ENCODE measurements at places on chromosomes 6 and 20.

DNA sequence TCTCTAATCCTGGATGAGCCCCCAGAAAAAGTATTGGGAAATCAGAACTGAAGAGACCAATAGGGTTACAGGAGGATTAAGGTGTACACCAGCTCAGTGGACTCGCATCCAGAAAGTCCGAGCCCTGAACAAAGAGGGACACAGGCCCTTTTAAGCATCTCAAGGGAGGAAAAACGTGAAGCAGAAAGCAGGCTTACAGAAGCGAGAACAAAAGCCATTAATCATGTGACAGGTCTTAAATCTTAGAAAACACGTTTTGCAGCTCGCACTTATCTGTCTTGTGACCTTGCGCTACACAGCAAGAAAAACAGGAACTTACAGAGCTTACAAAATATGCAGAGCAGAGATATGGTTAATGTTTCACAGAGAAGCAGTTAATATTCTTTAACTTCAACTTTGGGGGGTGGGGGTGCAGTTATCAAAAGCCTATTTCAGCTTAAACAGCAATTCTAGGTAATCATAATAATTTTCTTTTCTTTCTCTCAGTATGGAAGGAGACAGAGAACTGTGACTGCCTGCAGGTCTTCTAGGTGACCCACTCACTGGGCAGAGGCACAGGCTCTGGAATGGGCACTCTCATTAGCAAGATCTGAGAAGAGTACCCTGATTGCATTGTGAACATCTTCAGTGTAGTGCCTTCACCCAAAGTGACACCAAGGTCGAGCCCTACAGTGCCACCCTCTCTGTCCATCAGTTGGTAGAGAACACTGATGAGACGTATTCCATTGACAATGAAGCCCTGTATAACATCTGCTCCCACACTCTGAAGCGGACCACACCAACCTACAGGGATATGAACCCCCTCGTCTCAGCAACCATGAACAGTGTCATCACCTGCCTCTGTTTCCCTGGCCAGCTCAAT is 65.0 kb upstream of the MOCS1 start:
- no peak for DNase-seq

DNA sequence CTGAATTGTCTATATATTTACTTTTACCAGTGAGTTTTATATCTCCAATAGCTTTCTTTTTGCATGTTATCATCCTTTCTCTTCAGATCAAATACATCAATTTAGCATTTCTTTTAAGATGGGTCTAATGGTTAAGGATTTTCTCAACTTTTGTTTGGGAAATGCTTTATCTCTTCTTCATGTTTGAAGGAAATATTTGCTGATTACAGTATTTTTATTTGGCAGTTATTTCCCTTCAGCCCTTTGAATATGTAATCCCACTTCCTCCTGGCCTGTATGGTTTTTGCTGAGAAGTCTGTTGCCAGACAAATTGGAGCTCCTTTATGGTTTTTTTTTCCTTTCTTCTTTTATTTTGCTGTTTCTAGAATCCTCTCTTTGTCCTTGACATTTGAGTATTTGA is 6.7 kb upstream of the CST9L start:
- DNase-seq: no peak

DNA sequence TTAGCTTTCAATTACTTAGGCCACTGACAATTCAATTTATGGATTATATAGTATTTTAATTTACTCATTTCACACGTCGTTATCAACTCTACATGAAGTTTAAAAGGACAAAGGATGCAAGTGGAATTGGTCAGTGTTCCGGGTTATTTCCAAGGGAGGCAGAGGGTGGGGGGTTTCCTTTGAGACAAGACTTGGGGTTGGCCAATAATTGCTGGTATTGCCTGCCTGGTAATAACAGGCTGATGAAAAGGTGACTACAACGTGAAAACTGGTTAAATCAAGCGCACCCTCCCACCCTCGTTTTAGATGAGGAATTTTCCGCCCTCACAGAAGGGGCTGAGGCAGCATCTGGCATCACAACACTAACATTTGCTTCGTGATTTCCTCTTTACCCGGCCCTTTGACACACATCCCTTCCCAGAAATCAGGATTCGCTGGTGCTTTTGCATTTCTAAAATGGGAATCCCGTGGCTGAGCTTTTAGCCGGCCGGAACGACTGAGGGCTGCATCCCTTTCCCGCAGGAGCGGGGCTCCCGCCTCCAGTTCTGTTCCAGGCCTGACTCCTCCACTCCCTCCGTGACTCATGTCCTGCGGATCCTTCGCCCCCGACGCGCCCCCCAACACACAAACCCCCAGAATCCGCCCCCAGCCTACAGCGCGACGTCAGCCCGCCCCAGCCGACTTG is 999 bp upstream of the PIM1 start:
- DNase-seq: peak; percentile 56

- DNase-seq: no peak
These were observed 195.9 kb downstream of the TENT5A start for GRCh38 chr6:81556551-81556950.

- no peak for DNase-seq
These were observed 448.0 kb downstream of the EYS start for GRCh38 chr6:65259059-65259458.

DNA sequence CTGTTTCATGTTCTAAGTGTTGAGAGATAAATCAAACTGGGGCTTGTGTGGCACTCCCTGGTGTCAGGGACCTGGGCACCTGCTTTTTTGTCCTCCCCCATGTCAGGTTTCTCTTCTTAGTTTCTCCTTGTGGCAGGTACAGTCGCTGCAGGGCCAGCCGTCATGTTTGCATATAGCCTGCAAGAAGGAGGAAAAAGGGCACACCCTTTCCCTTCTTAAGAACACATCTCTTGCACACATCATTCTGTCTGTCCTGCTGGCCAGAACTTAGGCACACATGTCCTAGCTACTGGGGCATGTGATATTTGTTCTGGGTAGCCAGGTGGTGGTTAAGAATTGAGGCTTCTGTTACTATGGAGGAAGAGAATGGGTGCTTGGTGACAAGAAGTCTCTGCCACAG is 27.9 kb downstream of the CDC5L start:
- DNase-seq: no peak

All from amygdala (tissue), 56 donors.